Occipital lobe (tissue), 3 donors: ENCODE measurements at places on chromosomes 4 and X. TPM values are rescaled to one million over a fixed set of nuclear protein-coding genes. Genes with fewer than 3 reads are reported as not detected.

- no peak for DNase-seq
Observed at GRCh38 chr4:165810726-165811125, 62.3 kb upstream of the TLL1 start.

DNA sequence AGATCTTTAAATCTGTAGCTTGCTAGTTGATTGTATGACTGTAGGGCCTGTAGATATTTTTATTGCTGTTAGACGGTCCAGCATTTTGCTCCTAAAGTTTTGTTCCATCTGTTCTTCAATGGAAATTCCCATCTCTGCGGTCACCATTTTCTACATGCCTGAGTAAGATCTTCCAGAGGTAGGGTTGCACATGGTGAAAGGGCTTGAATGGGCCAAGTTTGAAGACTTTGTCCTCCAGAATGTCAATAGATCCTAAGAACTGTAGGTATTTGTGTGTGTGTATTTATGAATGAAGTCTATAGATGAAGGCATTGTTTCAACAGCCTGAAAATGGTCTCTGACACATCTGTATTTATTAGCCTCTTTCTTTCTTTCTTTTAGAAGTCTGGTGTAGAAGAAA is 22.3 kb upstream of the TAPT1 start:
- DNase-seq: no peak

GRCh38 chr4:184384056-184384809 is 90.1 kb downstream of the IRF2 start:
- no peak for DNase-seq

DNA sequence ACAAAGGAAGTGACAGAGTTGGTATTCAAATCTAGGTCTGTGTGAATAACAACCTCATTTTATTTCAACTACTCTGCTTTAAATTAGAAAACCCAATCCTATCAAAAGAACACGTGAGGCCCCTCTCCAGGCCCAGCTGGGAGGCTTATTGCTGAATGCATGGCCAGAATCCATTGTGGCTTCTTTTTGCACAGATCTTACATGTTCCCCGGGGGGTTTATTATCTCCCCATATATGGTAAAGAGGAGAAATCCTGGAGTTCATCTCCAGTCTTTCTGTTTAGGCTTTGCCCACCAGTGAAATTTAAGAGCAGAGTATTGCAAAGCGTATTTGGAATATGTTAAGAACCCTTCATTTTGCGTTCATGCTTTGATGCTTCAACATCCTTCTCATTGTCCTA is 655.6 kb downstream of the IL1RAPL1 start:
- no peak for DNase-seq

DNA sequence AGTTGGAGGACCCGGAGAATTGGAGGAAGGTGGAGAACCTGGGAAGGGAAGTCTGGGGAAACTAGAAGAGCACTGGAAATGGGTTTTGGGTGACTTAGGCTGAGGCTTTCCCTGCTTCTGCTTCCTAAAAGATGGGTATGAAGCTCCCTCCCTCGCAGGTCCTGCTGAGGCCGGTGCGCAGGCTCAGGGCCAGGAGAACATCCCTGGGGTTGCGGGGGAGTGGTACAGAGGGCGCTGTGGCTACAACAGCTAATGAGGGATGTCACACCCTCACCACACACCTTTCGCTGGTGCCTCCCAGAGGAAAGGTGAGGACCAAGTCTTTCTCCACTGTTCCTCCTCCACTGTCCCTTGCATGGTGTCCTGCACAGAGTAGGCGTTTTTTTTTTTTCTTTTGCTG is 15.8 kb downstream of the APLN start:
- DNase-seq: no peak

- no peak for DNase-seq
Observed at GRCh38 chrX:120367402-120368109, 5.7 kb downstream of the ATP1B4 start.

DNA sequence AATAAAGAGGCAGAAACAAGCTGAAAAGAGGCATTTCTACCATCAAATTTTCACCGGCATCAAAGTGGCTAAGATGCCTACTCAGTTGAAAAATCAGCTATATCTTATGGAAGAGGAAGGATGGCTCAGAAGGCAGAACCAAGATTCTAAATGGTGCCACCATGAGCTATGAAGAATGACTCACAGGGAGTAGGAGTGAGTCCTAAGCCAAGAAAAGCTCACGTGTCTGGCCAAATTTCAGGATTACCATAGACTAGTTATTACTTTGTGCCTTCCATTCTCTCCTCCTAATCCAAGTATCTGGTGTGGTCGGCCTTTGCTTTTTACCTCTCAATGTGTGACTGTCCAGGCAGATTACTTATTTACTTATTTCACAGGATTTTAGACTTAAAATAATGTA is 54.8 kb downstream of the BMP3 start:
- DNase-seq: no peak

- no peak for DNase-seq
Observed at GRCh38 chr4:140427919-140428471, 547 bp upstream of the CLGN start.

- no peak for DNase-seq
Observed at GRCh38 chrX:112735147-112735546, 55.4 kb upstream of the LHFPL1 start.

GRCh38 chr4:83276299-83277040 is 8.1 kb downstream of the COQ2 start:
- no peak for DNase-seq

- no peak for DNase-seq
Observed at GRCh38 chrX:122134291-122134690, 1049.8 kb upstream of the GRIA3 start.

DNA sequence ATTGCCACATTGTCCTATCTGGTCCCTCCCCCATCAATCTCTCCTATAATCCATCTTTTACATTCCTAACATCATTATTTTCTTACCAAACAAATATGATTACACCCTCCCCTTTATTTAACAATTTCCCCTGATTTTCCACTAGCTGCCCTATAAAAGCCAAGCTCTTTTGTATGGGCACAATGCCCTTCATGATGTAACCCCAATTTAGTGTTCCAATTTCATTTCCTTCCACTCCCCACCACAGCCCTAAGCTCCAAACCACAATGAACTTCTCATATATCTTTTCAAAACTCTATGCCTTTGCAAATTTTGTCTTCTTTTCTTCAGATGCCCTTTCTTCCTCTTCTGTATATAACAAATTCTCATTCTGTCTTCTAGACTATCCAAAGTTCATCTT is 39.5 kb upstream of the PTPN13 start:
- no peak for DNase-seq

DNA sequence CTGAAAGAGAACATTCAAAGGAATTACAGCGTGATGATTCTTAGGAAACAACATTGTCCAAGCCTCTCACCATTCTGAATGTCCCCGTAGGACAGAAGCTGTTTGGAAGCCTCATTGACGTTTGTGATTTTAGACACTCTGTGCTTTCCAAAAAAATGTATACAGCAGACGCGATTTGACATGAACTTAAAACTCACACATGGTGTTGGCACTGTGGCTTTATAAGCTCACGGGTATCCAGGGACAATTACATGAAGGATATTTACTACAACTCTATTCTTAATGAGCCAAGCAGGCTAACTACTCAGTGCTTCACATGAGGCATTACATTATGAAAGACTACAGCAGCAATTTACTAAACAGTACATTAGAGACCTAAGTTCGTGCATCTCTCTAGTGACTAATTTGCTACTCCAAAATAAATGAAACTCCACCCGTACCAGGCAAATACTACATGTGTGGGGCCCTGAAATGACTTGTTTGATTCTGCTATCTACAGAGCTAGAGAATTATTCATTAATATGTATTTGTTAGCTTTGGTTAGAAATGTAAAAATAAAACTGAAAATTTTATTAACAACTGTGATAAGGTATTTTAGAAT is 620.7 kb downstream of the SPRY1 start:
- DNase-seq: no peak

GRCh38 chr4:130855533-130855932 is 1759.6 kb downstream of the C4orf33 start:
- DNase-seq: no peak

Gene UGT2A1
- total RNA-seq: not detected

Gene PDZD11
- total RNA-seq: 26.5 TPM

Gene SHROOM4
- 1.7 TPM for total RNA-seq

Gene TLR1
- total RNA-seq: 10.5 TPM

Gene USP11
- 131 TPM for total RNA-seq

Gene ARHGAP36
- 0.31 TPM for total RNA-seq
